LHCN-M2 (cell line): ENCODE measurements at places on chromosomes 16 and 17. TPM values are rescaled to one million over a fixed set of nuclear protein-coding genes. Genes with fewer than 3 reads are reported as not detected.

DNA sequence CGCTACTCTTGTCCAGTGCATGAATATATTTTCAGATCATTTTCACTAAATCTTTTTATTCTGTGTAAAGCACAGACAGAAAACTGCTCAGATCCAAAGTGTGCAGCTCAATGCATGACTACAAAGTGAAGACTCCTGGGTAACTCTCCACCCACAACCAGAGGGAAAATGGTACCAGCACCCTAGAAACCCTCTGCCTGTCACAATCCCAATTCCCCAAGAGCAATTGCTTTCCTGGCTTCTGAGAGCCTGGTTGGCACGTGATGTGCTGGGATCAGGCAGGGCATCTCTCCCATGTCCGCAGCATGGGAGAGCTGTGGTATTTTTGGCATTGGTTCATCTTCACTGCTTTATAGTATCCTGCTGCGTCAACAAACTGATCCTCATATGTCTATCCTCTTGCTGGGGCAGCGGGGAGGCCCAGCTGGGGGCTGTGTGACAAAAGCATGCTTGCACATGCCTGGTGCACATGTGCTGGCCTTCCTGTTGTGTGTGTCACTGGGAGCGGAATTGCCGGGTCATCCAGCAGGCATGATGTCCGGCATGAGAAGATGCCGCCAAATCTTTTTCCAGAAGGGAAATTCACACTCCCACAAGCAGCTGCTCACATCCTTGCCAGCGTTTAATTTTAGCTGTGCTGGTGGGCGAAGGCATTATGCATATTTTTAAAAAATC lies 278.9 kb upstream of the FOXF1 start:
- DNase-seq = no peak

- no peak for DNase-seq
Measured at GRCh38 chr17:71033336-71033735, 864.0 kb downstream of the KCNJ2 start.

DNA sequence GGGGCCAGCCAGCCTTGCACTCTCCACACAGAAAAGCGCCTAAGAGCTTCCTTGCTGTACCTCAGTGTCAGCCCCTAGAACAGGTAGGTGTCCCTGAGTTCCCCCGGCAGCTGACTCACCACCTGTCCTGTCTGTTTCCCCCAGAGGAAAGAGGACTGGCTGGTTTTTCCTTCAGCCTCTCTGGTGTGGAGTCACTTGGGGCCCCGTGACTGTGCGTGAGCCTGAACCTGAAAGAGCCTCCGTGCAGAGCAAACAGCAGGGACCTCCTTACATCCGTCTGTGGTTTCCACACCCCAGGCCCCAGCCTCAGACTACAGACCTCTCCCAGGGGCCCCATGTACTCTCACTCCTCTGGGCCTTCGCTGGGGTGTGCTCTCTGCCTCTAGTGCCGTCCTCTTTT lies 87.8 kb downstream of the GNAO1 start:
- DNase-seq = no peak

DNA sequence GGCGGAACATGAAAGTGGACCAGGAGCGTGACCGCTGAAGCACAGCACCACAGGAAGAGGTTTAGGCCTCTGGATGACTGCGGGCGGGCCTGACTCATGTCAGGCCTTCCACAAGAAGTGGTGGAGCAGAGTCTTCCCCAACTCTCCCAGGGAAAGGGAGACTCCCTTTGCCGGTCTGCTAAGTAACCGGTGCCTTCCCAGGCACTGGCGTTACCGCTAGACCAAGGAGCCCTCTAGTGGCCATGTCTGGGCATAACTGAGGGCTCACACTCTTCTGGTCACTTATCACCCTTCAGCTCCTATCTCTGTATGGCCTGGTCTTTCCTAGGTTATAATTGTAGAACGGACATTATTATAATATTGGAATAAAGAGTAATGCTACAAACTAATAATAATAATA lies 1931.9 kb downstream of the TP53TG3F start:
- peak; percentile 7 for DNase-seq

DNA sequence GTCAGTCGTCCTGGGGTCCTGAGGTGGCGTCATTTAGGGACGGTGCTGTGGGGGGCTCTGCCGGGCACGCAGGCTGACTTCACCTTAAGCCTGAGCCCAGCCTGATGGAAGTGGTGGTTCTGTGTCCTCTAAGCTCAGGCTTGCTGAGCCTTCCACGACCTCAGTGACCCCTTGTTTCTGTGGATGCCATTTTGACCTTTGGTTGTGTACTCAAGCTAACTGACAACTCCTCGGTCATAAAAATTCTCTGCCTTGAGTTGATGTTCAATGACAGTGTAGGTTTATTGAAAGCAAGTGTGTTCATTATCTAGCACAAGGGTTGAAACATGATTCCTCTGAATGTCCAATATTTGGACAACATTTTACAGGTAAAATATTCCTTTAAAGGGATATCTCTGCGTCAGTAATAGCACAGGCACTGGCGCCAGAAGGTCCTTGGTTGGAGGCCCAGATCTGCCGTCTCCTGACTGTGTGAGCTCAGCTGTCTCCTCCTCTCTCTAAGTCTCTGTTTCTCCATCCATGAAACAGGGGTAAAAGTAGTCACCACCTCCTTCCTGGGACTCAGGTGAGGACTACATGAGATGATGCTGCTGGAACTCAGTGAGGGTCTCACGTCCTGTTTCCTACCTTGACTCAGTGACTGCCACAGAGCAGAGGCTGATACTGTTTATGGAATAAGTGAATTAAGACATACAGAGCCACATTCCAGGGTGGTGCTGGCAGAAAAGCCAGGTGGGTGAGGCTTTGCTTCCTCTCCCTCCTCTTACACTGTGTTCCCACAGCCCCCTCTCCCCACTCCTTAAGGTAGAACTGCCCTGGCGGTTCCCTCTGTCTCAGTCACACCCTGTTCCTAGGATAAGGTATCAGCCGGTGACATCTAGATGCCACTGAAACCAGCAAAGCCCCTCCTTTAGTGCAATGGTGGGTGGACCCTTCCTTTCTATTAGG lies 75.7 kb downstream of the IRF8 start:
- no peak for DNase-seq

Gene TRPV2
- 54.8 and 56.7 TPM in 2 replicates for total RNA-seq

GRCh38 chr16:1193143-1193824 lies 31.8 kb downstream of the TPSG1 start:
- no peak for DNase-seq

DNA sequence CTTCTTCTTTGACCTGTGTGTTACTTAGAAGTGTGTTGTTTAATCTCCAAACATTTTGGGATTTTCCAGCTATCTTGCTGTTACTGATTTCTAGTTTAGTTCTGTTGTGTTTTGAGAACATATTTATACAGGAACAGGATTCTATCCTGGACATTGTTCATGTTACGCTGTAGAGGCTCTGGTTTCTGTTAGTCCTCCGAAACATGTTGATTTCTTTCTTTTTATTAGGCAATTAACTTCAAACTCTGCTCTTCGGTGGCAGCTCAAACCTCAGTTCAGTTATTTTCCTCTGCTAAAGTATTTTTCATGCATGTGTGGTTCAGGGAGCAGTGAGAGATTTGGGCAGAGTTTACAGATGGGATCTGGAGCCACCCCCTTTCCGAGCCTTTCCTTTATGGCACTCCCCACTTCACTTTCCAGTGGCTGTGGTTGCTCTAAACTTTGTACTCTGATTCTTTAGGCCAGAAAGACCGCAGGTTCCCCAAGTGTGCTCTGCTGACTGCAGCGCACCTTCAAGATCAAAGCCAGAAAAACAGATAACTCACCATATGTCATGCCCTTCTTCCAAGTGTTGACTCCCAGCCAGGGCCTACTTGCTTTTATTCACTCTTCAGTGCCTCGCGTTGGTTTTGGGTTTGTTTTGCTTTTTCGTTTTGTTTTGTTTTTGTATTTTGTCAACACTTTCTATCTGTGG lies 77.6 kb upstream of the KSR1 start:
- DNase-seq = no peak

GRCh38 chr17:61489719-61490490 lies 37.7 kb downstream of the TBX4 start:
- no peak for DNase-seq

DNA sequence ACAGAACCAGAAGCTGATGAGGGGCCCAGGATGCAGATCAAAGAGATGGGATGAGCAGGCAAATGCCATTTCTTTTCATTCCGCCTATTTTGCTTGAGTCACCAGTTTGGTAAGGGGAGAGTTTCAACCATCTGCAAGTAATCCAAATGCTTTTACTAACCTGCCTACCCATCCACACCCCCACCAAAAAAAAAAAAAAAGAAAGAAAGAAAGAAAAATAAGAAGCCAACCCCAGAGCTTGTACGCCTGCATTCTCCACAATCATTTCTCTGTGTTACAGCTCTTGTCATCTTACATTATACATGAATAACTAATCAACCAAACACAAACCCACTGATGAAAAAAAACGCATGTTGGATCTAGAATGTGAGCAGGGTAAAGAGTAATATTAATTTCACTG lies 15.7 kb upstream of the MSI2 start:
- no peak for DNase-seq

DNA sequence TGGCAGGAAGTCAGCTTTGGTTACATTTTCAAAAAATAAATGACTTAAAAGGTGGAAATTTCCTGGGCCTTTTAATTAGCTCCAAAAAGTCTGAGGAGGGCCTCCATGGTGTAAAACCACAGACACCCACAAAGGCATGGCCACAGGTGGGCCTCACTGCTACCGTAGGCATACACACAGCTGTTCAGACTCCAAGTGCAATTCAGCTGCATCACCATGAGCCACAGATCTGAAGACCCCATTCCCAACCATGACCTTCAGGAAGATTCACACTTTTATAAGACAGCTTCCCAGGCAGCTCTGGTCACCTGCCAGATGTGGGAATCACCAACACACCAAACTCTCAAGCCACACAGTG lies 20.6 kb downstream of the CSNK2A2 start:
- DNase-seq = no peak

DNA sequence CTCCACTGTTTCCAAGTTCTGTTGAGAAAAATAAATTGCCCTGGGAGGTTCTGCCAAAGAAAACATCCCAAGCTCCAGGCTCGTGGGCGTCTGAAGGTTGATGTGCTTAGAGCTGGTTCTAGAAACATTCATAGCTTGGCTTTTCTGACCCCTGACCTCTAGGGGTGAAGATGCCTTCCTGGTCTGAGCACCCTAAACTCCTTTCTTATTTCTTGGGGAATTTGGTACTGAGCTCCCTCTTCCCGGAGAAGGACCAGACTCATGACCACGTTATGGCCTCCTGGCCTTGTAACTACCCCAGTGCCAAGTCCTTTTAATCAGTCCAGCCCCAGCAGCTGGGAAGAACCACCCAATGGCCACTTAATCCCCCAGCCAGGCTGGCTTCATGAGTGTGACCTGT lies 66.4 kb downstream of the MYH11 start:
- no peak for DNase-seq

DNA sequence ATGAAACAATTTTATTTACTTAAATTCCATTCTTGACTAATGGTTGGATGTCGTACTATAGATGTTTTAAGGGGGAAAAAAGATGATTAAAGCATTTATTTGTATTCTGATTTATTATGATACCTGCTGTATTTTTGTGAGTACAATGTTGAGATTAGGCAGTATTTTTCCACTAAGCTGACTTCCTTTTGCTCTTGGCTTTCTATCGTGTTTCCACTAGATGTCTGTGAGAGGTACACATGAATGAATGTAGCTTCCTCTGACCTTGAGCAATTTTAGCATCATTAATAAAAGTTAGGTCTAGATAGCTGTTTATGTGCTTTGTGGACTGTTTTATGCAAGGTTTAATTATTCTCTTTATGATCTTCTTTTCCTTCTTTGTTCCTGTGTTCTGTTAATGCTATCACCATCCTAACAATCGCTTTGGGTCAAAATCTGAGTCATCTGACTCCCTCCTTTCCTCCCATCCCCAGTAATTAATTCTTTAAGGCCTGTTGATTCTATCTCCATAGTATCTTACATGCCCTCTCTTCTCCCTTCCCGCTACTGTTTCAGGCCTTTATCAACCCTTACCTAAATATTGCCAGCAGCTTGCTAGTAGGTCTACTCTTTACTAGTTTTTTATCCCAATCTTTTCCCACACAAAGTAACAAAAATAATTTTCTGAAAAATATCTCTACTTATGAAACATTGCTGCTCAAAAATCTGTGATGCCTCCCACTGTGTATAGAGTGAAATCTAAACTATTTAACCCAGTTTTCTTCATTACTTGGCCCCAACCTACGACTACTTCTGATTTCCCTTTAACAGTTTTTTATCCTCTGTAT lies 76.0 kb downstream of the VMP1 start:
- peak; percentile 40 for DNase-seq

GRCh38 chr17:74508156-74508555 lies 23.1 kb downstream of the CD300LB start:
- no peak for DNase-seq

Gene RANBP10
- 3.8 and 4.5 TPM in 2 replicates for total RNA-seq

Gene KRTAP4-3
- total RNA-seq = not detected in 2 replicates

DNA sequence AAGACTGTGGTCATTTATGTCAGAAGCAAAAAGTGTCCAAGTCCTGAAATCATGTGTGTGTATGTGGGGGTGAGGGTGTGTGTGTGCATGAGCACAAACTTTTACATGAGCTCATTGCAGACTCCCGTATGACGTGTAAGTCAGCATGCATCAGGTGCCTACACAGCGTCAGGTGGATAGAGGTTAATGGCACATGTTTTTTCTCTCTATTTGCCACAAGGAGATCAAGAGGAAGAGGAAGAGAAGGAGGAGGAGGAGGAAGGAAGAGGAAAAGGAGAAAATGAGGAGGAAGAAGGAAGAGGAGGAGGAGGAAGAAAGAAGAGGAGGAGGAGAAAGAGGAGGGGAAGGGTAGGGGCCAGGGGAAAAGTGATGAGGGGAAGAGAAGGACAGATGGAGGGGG lies 178.0 kb upstream of the DYNLRB2 start:
- DNase-seq = no peak

DNA sequence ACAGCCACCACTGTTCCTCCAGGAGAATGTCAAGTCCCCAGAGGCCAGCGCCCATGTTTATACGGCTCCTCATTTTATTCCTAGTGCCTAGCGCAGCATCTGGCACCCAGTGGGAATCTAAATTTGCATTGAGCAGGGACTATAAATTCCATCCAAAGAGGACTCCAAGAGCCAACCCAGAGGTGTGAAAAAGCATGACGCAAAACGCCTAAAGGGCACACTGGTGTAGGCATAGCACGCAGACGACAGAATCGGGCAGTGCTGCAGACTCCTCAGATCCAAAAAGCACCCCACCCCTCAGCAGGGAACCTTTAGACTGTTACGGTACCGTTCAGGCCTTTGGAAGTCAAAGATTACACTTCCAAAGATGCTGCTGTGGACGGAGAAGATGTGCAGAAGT lies 19.5 kb downstream of the TEKT5 start:
- DNase-seq = no peak
